NCI-H774 (cell line): ENCODE measurements at places on chromosomes 2 and 18.

- DNase-seq, result no peak
Observed at GRCh38 chr2:66101206-66101605, 333.7 kb upstream of the MEIS1 start.

DNA sequence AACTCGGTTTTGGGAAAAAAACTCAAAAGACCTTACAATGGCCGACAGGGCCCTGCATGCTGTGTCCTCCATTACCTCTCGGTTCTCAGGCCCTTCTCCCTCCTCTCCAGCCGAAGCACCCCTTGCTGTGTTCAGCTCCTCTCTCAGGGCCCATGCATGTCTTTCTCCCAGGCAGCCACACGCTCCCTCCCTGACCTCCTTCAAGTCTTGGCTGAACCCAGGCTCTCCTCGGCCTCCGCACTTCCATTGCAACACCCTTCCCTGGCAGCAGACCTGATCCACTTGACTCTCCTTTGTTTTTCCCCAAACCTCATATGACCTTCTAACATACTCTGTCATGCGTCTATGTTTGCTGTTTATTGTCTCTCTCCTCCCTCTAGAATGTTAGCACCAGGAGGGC is 114.0 kb downstream of the CYP26B1 start:
- no peak for DNase-seq

DNA sequence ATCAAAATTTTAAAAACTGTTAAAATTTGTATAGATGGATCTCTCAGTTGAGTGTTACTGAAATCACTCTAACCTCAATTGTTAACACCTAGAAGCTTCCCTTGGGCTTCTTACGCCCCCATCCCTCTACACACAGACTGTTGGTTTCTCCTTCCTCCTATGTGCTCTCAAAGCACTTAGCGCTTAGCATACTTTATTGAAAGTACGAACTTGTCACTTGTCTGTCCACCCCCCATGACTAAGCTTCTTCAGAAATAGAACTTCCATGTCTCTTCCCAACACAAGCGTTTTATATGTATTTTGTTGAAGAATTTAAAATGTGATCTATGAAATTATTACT is 441 bp downstream of the MPHOSPH10 start:
- no peak for DNase-seq

DNA sequence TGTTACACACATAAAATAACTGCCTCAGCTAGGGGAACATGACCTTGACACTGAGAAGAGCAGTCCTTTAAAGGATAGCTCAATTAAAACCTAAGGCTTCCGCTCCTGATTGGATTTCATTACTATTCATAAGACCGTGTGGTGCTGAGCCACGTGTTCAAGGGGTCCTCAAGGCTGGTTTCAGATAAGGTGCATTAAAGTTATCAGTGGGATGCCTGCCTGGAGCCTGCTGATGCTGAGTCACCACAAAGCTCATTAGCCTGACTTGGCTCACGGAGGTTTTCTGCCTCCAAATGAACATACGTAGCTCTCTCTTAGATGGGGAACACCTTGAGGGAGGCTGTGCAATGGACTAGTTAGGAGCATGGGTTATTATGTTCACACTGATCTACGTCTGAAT is 518.9 kb downstream of the TDRD15 start:
- DNase-seq, result no peak

- no peak for DNase-seq
Observed at GRCh38 chr2:150376553-150377335, 110.7 kb downstream of the RND3 start.

GRCh38 chr2:203122317-203122986 is 107.8 kb downstream of the NBEAL1 start:
- peak; percentile 36 for DNase-seq
